ENCODE measurements at places on chromosomes 12 and 14.

DNA sequence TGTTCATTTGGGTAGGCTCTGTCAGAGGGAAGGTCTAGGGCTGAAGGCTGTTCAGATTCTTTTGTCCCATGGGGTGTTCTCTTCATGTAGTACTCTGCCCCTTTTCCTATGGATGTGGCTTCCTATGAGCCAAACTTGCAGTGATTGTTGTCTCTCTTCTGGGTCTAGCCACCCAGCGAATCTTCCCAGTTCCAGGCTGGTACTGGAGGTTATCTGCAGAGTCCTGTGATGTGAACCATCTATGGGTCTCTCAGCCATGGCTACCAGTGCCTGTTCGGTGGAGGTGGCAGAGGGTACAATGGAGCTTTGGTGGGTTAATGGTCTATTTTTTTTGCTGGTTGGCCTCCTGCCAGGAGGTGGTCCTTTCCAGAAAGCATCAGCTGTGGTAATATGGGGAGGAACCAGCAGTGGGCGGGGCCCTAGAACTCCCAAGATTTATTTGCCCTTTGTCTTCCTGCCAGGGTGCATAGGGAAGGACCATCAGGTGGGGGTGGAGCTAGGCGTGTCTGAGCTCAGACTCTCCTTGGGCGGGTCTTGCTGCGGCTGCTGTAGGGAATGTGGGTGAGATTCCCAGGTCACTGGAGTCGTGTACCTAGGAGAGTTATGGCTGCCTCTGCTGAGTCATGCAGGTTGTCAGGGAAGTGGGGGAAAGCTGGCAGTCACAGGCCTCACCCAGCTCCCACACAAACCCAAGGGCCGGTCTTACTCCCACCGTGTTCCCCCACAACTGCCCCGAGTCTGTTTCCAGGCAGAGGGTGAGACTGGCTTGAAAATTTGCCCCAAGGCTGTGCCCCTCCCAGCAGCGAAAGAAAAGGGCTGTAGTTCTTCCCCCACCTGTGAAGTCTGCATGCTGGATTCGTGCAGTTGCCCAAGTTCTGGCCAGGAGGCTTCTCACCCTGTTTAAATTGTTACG is 17.5 kb downstream of the MTRFR start:
- peaks cover 14% of the 10 kb centered on the region for H3K4me1 ChIP-seq
- peaks cover 61% of the 10 kb centered on the region for H3K36me3 ChIP-seq
- peak; percentile 31 for DNase-seq
- no peaks in the 10 kb centered on the region for H3K27me3 ChIP-seq

- H3K27me3 ChIP-seq, result no peaks in the 10 kb centered on the region
- DNase-seq, result no peak
- no peaks in the 10 kb centered on the region for H3K36me3 ChIP-seq
- no peak overlapping the region for H3K4me3 ChIP-seq
- no peaks in the 10 kb centered on the region for H3K4me1 ChIP-seq
- H3K27ac ChIP-seq, result no peak overlapping the region
These were observed 175.5 kb downstream of the CCDC59 start for GRCh38 chr12:82182601-82183190.

DNA sequence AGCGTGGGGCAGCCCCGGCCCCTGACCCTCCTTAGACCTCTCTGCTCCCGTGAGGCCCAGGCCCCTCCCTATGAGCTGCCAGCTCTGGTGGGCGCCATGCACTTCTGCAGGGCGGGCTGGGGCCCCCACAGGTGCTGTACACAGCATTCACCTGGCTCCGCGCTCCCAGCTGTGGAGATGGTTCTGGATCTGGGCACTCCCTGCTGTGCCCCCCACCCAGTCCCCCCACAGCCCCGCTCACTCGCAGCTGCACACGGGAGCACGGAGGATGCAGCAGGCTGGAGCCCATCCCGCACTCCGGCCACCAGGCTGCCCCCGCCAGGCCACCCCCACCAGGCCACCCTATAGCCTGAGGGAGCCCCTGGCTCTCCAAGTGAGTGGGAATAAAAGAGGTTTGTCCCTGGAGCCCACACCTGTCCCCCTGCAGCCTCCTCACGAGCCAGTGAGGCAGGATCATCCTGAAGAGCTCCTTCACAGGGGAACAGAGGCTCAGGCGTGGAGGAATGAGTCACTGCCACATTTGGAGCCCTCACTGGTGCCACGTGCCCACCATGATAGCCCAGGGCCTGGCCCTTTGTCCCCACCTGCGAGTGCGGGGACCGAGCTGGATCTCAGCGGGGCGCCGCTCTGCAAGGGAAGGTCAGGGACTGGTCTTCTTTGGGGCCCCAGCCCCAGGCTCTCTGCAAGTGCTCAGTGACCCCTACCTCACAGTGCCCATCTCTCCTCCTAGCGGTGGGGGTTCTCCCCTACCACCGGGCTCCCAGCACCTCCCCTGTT is 1.9 kb downstream of the ADSS1 start:
- H3K27me3 ChIP-seq, result peaks cover 3% of the 10 kb centered on the region
- DNase-seq, result no peak
- no peaks in the 10 kb centered on the region for H3K36me3 ChIP-seq
- peak overlapping the region; percentile 69 for H3K4me3 ChIP-seq

- H3K27ac ChIP-seq, result no peak overlapping the region
- peaks cover 35% of the 10 kb centered on the region for H3K36me3 ChIP-seq
- H3K4me1 ChIP-seq, result no peaks in the 10 kb centered on the region
- DNase-seq, result no peak
- H3K27me3 ChIP-seq, result no peaks in the 10 kb centered on the region
- no peak overlapping the region for H3K4me3 ChIP-seq
These were observed 25.1 kb upstream of the KLRB1 start for GRCh38 chr12:9632766-9633165.

DNA sequence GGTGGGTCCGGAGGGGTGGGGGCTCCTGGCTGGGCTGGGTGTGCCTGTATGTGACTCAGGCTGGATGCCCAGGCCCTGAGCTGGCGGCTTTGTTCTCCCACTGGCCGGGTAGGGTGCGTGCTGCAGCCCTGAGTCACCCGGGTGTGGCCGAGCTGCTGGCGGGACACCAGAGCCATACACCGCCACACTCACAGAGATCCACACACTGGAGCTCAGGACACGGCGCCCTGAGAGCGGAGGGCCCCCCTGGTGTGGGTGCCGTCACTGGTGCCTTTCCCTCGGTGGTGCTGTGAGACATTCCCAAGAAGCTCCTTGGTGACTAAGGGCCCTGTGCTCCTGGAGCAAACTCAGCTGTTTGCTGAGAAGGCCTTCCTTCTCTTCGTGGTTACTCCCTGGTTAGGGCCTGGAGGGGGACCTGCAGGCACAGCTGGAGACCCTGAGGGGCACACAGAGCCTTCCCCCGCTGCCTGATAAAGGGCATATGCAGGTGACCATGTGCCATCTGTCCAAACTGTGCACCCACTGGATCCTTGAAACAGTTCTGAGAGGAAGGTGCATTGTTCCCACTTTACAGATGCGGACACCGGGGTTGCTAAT is 44.3 kb downstream of the KRT80 start:
- H3K36me3 ChIP-seq, result no peaks in the 10 kb centered on the region
- no peak overlapping the region for H3K27ac ChIP-seq
- no peaks in the 10 kb centered on the region for H3K27me3 ChIP-seq
- no peak overlapping the region for H3K4me3 ChIP-seq
- H3K4me1 ChIP-seq, result peaks cover 33% of the 10 kb centered on the region

DNA sequence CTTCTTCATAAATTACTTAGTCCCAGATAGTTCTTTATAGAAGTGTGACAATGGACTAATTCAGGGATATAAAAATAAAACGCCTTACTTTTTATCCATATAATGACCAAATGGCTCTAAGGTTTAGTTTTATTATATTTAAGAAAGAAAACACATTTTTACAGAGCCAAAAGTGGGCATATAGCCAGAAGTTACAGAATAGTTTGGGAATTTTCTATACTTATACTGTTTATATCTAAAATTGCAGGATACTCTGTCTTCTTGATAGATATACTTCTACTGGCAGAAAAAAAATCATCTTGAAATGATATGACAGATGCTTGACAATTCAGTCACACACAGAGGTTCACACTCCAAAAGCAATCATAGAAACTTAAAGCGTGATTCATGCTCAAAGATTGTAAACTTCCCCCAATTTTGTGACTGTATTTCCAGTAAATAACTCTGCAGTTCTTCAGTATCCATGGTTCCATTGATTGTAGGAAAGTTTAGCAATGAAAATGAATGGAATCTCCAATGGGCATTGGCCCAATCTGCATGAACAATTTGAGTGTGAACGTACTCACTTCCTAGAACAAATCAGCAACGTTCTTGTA is 307.8 kb downstream of the NOVA1 start:
- no peak overlapping the region for H3K4me3 ChIP-seq
- H3K27ac ChIP-seq, result no peak overlapping the region
- peaks cover 10% of the 10 kb centered on the region for H3K4me1 ChIP-seq
- no peak for DNase-seq

DNA sequence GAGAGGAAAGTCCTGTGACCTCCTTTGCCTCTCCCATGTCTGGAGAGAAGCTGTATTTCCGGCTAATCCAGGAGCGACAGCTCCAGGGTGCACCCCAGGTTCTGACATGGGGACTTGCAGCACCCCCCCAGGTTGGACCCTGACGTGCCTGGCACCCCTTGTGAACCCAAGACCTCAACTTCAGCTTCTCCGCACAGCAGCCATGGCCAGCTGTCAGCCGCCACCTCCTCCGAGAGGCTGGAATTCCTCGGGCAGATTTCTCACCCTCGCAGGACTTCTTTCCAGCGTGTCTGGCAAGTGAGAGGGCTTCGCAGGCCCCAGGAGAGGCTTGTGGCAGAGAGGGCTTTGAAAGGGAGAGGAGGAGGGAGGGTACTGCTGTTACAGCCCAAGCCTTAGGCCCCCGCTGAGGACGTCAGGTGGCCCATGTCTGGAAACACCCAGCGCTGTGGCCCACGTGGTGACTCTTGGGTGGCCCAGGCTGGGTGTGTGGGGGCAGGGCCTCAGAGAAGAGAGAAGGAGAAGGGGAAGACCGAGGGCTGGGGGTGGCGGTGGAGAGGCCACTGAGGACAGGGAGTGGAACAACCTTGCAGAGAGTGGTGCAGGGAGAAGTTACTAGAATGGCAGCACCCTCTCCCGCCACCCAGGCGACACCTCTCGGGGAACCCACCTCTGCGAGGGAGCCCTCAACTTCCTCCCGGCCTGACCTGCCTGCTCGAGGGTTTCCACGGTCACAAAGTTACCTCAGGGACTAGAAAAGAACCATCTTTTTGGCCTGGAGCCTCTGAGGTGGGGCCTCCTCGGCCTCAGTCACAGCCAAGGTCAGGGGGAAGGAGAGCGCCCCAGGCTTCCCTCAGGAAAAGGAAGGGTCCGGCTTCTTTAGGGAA is 11.7 kb upstream of the RPS6KL1 start:
- no peak for DNase-seq
- H3K36me3 ChIP-seq, result no peaks in the 10 kb centered on the region
- no peaks in the 10 kb centered on the region for H3K27me3 ChIP-seq
- 0 out of 2 replicates have a peak, but pooled peaks cover 3% of the 10 kb centered on the region for H3K4me1 ChIP-seq
- H3K4me3 ChIP-seq, result no peak overlapping the region

DNA sequence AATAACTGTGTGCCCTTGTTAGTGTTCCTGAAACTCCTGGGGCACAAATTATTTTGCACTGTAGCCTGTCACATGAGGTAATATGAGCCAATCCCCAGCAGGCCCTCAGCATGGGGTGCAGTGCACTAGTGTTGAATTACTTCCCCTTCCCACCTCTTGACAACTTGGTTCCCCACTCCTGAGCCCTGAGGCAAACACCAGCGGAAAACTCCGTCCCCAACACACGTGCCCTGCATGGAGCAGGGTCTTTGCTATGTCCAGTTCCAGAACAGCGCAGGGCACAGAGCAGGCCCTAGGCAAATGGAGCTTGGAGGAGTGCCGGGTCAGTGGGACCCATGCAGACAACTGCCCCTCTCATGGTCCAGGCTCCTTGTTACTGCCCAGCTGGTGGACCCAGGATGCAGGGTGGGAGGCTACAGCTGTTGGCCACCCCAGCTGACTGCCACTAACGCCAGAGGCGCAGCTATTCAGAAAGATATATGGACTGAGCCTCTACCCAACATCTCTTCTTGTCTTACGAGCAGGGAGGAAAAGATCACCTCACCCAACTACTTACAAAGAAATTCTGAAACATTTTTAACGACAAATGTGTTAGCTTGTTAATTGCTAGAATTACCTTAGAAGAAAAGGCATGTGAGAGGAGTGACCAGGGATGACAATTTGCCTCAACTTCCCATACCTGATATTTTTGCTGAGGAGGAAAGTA is 71.6 kb downstream of the NT5DC3 start:
- no peak overlapping the region for H3K4me3 ChIP-seq
- H3K27me3 ChIP-seq, result no peaks in the 10 kb centered on the region
- peaks cover 18% of the 10 kb centered on the region for H3K36me3 ChIP-seq
- DNase-seq, result no peak

- H3K4me1 ChIP-seq, result peaks cover 36% of the 10 kb centered on the region
- no peak overlapping the region for H3K4me3 ChIP-seq
- DNase-seq, result no peak
- no peaks in the 10 kb centered on the region for H3K27me3 ChIP-seq
These were observed 25.8 kb upstream of the LRTM2 start for GRCh38 chr12:1794440-1795090.

All from WTC11 (cell line).